Omental fat pad (tissue), 4 donors: ENCODE measurements at places on chromosomes 4 and X. TPM values are rescaled to one million over a fixed set of nuclear protein-coding genes. Genes with fewer than 3 reads are reported as not detected.

Gene GAGE12J
- total RNA-seq, result not detected

Gene MCUB
- total RNA-seq, result 48.6 TPM

Gene ART3
- 1.7 TPM for total RNA-seq

Gene VCX2
- not detected for total RNA-seq

DNA sequence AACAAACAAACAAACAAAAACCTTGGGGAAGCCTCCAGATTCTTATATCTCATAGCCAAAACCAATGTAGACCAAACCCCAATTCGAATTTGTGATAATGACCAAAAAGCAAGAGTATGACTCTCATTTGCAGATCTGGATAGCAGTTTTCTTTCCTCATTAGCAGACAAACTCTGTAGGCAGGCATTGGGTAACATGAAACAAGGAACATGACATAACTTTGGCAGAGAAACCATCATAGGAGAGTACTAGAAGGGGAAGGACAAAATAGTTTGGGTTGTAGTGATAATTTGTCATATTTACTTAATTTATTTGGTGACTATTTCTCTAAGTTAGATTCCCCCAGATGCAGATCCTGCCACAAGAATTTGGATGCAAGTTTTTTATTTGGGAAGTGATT lies 187.8 kb downstream of the MID1IP1 start:
- no peak for DNase-seq

DNA sequence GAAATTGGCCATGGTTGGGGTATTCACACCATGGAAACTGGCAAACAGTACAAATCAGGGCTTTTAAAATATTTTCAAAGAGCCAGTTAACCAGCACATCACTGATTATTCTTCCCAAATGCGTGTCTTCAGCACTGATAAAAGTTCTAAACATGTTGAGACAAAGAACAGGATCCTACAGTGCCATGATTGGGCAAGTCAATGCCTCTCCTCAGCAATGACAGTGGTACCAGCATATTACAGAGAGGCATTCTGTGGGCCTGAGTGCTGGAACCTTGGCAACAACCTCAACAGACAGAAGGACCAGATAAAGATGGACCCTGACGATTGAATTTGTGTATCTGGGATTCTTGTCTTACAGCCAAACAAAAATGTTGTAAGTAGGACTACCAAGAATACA lies 108.9 kb downstream of the EFHC2 start:
- DNase-seq, result no peak

- no peak for DNase-seq
Measured at GRCh38 chr4:173626277-173626676, 96.2 kb upstream of the HAND2 start.
